Mucosa of gallbladder (tissue), 1 donor: ENCODE measurements at places on chromosomes 2 and 18. TPM values are rescaled to one million over a fixed set of nuclear protein-coding genes. Genes with fewer than 3 reads are reported as not detected.

MTCL1 gene
- 182 TPM for total RNA-seq

CLEC4F gene
- 0.17 TPM for total RNA-seq

UGT1A4 gene
- 5.2 TPM for total RNA-seq

CTAGE1 gene
- total RNA-seq: 0.06 TPM

LYG1 gene
- 1.6 TPM for total RNA-seq

ST6GAL2 gene
- total RNA-seq: 28.3 TPM

GREB1 gene
- total RNA-seq: 12.5 TPM

SERTAD2 gene
- total RNA-seq: 19.8 TPM

TUBB8B gene
- not detected for total RNA-seq

EGR4 gene
- total RNA-seq: not detected

NYAP2 gene
- 0.06 TPM for total RNA-seq

DYSF gene
- total RNA-seq: 12.8 TPM

DNA sequence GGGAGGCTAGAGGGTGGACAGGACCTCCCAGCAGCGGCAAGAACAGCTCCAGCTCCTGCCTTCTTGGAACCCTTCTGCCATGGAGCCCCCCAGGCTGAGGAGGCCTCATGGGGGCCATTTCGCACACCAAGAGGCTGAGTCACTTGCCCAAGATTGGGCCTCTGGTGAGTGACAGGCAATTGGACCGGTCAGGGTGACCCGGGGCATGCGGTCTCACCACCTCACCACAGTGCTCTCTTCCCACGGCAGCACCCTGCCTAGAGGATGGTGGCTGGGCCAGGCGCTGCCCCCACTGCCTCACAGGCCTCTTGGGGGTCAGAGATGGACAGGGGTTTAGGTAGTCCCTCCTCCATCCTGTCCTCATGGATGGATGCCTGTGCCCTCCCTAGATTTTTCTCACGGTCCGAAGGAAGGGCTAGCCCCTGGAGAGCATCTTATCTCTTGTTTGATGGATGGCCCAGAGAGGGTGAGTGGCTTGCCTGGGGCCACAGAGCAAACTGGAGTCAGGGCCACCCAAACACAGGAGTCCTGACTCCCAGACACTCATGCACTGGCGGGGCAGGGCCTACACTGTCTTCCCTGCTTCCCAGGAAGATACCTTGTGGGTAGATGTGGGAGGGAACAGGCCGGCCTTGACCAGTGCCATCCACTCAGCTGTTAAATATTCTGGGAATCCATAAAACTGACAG is 119.2 kb downstream of the INHBB start:
- no peak for DNase-seq

- no peak for DNase-seq
These were observed 159.7 kb downstream of the CD226 start for GRCh38 chr18:69787825-69788547.

DNA sequence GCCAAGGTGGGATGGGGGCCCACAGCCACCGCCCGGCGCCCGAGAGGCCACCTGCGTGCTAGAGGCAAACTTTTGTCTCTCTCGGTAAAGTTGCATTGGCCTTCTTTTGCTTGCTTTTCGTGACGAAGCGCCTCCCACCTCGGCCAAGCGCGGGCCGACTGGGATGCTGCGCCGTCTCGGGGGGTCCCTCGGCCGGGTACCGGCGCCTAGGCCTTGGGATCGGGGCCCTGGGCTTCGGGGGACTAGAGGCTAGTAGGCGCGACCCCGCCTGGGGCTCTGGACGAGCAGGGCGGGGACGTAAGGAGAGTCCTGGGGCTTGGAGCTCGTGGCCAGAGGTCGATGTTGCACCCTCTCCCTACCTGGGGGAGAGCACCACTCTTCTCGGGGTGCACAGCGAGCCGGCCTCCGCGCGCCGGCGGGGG is 545 bp downstream of the GLI2 start:
- DNase-seq: no peak

DNA sequence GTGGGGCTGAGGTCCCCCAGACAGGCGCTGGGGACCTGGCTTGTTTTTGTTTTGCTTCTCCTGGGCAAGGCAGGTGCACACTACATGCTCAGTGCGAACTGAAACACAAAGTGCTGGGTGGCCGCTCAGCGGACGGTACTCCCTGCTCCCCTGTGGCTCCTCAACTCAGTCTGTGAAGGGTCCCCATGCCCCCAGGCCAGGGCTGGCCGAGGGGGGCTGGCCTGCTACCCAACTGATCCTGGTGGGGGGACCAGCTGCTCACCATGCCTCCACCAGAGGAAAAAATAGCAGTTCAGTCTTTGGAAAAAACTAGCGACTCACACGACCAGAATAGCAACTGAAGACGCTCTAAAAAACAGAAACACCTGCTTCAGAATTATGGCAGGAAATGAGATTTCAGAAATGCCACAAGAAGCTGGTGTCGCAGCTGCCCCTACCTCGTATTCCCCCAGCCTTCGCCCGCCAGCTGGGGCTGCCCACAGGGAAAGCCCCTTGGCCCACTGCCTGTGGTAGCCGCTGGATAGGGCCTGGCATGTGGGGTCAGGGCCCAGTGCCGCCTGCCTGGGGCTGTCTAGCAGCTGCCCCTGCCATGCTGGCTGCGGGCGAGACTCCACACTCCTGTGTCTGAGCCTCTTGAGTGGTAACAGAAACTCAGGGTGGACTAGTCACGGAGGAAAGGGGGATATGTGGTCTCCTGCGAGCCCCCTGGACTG is 43.7 kb downstream of the MEX3C start:
- DNase-seq: no peak

DNA sequence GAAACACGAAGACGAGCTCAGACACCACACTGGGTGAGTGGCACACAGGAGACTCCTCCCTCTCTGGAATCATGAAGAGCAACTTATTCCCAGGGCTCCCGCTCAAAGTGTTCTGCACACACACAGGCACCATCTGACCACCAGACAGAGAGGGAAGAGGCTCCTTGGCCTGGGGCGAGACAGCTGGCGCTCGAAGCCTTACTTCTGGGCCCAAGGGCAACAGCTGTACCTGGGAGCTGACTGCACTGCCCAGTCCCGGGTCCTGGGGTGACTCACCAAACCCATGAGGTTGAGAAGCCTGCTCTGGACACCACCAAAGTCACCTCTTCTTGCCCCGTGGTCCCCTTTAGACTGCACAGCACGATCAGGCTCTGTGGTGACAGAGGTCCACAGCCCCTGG is 42.4 kb downstream of the ADCY3 start:
- no peak for DNase-seq

DNA sequence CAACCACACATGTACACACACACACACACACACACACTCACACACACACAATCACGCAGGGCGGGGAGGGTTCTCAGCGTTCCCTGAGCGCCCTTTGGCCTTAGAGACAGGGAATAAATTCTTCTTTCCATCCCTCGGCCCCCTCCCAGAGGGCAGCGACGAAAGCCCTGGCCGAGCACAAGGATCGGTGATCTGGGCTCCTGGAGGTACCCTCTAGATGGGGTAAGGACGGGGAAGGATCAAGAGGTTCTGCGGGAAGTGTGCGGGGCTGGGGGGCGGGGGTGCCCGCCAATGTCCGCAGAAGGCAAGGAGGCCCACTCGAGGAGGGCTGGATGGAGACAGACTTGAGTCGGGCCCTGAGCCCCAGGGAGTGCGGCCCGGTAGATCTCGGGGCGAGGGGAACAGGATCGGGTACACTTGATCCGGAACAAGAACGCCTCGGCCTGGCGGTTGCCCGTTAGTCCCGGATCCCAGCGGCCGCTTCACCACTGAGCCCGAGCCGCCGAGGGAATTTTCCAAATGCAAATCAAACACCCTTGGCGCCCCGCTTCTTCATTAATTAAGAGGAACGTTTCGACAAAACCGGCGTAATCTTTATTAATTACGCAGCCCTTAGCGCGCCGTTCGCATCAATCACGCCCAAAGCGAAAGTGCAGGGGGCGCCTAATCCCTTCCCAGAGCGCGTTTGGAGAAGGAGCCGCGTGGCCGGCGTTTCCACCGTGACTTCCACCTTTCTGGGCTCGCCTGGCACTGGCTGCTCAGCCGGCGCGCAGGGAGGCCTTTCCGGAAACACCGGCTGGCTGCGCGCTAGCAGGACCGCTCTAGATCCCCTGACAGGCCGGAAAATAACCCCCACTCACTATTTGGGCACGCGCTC is 7.0 kb upstream of the PAX3 start:
- no peak for DNase-seq

DNA sequence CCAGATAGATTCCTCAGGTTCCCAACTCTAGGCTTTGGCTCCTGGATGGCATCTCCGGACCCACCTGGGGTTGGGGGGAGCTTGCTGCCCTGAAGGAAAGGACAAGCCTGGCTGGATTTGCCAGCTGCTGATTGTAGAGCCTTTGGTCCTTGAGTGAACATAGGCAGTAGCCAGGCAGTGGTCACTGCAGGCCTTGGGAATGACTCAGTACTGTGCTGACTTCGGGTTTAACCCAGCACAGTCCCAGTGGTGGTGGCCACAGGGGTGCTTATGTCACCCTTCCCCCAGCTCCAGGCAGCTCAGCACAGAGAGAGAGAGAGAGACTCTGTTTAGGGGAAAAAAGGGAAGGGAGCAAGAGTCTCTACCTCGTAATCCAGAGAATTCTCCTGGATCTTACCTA is 27.7 kb upstream of the ACTR2 start:
- no peak for DNase-seq

GRCh38 chr2:74228772-74229171 is 30.4 kb downstream of the MTHFD2 start:
- DNase-seq: no peak

DNA sequence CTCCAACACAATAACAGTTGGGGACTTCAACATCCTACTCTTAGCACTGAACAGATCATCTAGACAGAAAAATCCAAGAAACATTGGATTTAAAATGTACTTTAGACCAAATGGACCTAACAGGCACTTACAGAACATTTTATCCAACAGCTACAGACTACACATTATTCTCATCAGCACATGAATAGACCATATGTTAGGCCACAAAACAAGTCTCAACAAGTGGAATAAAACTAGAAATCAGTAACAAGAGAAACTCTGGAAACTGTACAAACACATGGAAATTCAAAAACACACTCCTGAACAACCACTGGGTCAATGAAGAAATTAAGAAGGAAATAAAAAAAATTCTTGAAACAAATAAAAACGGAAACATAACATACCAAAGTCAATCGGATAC is 117.5 kb downstream of the ACVR1 start:
- no peak for DNase-seq

GRCh38 chr2:46988733-46989481 is 73.3 kb upstream of the MCFD2 start:
- no peak for DNase-seq

DNA sequence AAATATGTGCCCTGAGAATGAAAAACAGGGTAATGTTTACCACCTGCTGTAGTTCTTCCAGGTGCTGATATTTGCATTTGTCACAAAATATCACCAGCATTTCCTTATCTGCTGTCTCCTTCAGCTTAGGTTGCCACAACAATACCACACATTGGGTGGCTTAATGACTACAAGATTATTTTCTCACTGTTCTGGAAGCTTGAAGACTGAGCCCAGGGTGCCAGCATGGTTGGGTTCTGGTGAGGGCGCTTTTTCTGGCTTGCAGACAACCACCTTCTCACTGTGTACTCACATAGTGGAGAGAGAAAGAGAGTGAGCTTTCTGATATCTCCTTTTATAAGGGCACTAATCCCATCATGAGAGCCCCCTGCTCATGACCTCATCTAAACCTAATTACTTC is 407.5 kb upstream of the RGPD4 start:
- no peak for DNase-seq
